ENCODE measurements at places on chromosomes 16 and 17. TPM values are rescaled to one million over a fixed set of nuclear protein-coding genes. Genes with fewer than 3 reads are reported as not detected.

DNA sequence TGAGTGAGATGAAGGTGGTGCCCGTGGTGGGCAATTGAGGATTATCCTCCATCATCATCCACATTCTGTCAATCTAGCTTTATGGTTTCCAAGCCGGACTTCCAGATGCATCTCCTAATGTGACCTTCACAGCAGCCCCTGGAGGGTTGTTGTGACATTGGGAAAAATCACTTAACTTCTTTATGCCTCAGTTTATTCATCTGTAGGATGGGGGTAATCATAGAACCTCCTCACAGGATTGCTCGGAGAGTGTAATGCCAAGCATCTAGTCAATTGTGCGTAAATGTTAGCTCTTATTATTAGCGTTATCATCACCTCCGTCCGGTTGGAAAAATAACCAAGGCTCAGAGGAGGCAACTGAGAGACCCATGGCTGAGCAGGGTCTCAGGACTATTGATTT, 214.0 kb downstream of the CCDC182 start:
- H3K4me1 ChIP-seq = no peaks in the 10 kb centered on the region
- no peaks in the 10 kb centered on the region for H3K36me3 ChIP-seq
- H3K27ac ChIP-seq = no peak overlapping the region
- H3K27me3 ChIP-seq = no peaks in the 10 kb centered on the region
- no peak overlapping the region for H3K4me3 ChIP-seq

The GALK1 gene
- 44.8 TPM for polyA plus RNA-seq

The SPOP gene
- polyA plus RNA-seq = 56.5 TPM

- DNase-seq = no peak
- no peak overlapping the region for H3K4me3 ChIP-seq
- H3K4me1 ChIP-seq = no peaks in the 10 kb centered on the region
- no peak overlapping the region for H3K27ac ChIP-seq
Observed at GRCh38 chr17:39751016-39751543, 13.3 kb downstream of the GRB7 start.

DNA sequence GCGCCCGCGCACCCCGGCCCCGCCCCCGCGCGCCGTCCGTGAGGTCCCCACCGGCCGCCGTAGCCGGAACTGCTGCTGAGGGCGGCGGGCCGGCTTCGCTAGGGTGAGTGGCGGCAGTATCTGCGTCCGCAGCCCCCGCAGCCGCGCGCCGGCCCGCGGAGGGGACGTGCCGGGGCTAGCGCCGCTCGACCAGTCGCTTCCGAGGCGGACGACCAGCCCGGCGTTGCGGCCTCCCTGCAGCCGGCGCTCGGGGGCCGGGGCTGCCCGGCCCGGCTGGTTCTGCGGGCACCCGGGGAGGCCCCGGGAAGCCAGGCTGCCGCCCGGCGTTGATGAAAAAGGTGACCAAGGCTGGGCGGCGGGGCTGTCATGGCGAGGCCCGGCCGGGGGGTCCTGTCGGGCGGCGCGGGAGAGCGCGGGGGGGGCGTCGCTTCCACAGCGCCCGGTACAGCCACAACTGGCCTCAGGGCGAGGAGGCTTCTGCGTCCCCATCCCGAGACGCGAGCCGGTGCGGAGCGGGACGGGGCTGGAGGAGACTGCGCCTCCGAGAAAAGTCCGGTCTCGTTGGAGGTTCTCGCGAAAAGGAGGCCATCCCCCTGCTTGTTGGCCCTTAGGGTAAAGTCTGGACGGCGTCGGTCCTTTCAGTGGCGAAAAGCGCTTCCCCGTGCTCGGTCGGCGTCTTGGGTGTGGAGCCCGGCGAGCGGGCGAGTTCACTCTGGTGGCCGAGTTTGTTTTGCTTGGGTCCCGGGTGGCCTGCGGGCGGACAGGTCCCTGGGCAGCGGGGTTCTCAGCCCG, at the start of gene CRAMP1:
CRAMP1 (plus strand) TSS at position 41 of the 792 bp plus-strand sequence. CDS start 2,280 bp downstream, outside the sequence.
- H3K27me3 ChIP-seq = no peaks in the 10 kb centered on the region
- peak within 1 kb of the TSS; percentile 94 for H3K4me3 ChIP-seq
- no peak for DNase-seq
- peaks cover 9% of the 10 kb centered on the region for H3K4me1 ChIP-seq
- H3K36me3 ChIP-seq = no peaks in the 10 kb centered on the region
- peak within 1 kb of the TSS; percentile 58 for H3K27ac ChIP-seq

The KCNJ2 gene
- polyA plus RNA-seq = 0.75 TPM

DNA sequence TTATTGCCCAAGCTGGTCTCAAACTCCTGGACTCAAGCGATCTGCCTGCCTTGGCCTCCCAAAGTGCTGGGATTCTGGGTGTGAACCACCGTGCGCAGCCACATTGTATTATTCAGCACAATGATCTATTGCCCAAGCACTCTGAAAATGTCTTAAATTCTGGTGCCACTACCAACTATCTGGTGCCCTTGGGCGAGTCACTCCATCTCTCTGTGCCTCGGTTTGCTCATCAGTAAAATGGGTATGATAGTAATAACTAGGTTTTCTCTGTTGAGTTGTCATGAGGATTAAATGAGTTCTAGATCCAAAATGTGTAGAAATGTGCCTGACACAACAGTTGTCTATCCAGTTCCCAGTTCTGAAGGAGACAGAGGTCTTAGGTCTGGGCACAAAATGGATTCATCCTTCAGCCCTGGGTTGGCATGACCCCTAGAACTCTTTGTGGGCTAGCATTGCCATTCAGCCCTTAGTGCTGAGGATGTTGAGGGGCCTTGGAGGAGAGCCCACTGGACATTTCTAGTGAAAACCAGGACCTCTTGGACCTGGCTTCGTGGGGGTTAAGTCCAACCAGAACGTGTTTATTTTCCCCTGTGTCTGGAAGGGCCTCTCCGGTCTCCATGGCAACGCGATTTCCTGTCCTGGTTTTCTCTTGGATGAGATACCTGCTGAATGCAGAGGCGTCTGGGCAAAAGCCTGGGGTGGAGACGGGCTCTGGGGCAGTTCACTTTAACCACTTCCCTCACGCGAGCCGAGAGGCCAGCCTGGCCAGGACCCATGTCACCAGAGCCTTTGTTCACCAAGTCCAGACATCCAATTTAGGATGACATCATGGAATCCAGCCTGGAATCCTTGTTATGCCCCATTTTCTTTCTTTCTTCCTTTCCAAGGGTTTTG, 43.7 kb upstream of the TNRC6A start:
- H3K27me3 ChIP-seq = no peaks in the 10 kb centered on the region
- H3K27ac ChIP-seq = peak overlapping the region; percentile 72
- H3K4me3 ChIP-seq = no peak overlapping the region
- H3K36me3 ChIP-seq = no peaks in the 10 kb centered on the region
- no peaks in the 10 kb centered on the region for H3K4me1 ChIP-seq

- H3K36me3 ChIP-seq = no peaks in the 10 kb centered on the region
- no peaks in the 10 kb centered on the region for H3K27me3 ChIP-seq
- no peak overlapping the region for H3K4me3 ChIP-seq
- no peak overlapping the region for H3K27ac ChIP-seq
- DNase-seq = no peak
Observed at GRCh38 chr16:10589109-10589508, 8.7 kb upstream of the EMP2 start.

DNA sequence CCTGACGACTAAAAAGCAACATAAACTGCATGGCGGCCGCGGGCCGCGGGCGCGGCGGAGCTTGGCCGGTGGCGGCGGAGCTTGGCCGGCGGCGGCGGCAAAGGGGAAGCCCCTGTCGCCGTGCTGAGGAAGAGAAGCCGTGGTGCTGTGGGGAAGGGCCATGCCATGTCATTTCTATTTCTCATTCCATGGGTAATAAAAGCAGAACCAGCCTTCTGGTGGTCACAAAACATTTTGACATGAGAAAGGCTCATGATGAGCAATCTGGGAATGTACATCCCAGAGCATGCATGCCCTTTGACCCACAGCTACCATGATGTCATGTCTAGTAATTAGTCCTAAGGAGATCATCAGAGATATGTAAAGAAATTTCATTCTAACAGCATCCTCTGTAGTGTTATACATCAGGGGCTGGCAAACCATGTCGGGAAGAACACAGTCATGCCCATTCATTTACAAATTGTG, 23.9 kb upstream of the HEATR6 start:
- no peak overlapping the region for H3K4me3 ChIP-seq
- H3K27me3 ChIP-seq = no peaks in the 10 kb centered on the region
- H3K27ac ChIP-seq = no peak overlapping the region
- no peaks in the 10 kb centered on the region for H3K36me3 ChIP-seq
- peak; percentile 74 for DNase-seq

DNA sequence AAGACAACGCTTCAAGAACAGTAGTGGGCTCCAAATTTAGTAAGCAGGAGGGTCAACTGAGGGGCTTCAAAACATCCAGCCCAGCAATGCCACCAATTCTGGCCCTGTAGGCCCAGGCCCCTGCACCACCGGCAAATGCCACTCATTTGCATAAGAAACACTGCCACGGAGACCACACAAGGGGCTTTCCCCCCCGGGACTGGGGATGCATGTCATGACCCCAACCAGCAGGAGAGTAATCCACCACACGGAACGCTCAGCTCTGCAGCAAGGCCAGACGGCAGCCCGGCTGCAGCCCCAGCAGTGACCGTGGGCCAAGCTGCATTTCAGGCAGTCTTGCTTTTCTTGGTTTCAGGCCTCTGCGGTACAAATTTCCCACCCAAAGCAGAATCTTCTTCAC, 14.1 kb downstream of the TMEM11 start:
- no peaks in the 10 kb centered on the region for H3K27me3 ChIP-seq
- no peak overlapping the region for H3K4me3 ChIP-seq
- H3K4me1 ChIP-seq = no peaks in the 10 kb centered on the region
- peaks cover 7% of the 10 kb centered on the region for H3K36me3 ChIP-seq

DNA sequence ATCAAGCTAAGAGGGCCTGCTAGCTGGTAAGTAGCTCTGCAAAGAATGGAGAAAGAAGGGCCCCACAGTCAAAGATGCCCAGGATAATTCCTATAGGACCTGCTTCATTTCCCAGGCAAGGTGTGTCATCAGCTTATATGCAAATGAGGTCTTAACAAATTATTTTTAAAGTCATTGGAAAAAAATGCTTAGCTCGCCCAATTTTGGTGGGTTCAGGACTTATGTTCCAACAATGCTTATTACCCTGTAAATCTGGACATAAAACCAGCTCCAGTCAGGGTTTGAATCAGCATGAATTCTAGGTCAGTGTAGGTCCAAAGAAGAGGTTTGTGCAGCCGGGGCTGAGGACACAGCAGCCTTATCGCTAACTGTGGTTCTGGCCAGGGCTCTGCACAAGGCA, 25.4 kb downstream of the ACLY start:
- no peak overlapping the region for H3K27ac ChIP-seq
- H3K27me3 ChIP-seq = no peaks in the 10 kb centered on the region
- H3K4me3 ChIP-seq = no peak overlapping the region
- no peak for DNase-seq

GRCh38 chr16:88789594-88789993, 4.6 kb upstream of the PIEZO1 start:
- DNase-seq = no peak
- H3K4me3 ChIP-seq = no peak overlapping the region
- H3K36me3 ChIP-seq = no peaks in the 10 kb centered on the region
- H3K4me1 ChIP-seq = no peaks in the 10 kb centered on the region
- H3K27me3 ChIP-seq = no peaks in the 10 kb centered on the region

The VMO1 gene
- polyA plus RNA-seq = 15.5 TPM
